ENCODE measurements at places on chromosomes 7 and 10.

GRCh38 chr7:91414734-91415133 is 150.5 kb downstream of the FZD1 start:
- no peak for DNase-seq

DNA sequence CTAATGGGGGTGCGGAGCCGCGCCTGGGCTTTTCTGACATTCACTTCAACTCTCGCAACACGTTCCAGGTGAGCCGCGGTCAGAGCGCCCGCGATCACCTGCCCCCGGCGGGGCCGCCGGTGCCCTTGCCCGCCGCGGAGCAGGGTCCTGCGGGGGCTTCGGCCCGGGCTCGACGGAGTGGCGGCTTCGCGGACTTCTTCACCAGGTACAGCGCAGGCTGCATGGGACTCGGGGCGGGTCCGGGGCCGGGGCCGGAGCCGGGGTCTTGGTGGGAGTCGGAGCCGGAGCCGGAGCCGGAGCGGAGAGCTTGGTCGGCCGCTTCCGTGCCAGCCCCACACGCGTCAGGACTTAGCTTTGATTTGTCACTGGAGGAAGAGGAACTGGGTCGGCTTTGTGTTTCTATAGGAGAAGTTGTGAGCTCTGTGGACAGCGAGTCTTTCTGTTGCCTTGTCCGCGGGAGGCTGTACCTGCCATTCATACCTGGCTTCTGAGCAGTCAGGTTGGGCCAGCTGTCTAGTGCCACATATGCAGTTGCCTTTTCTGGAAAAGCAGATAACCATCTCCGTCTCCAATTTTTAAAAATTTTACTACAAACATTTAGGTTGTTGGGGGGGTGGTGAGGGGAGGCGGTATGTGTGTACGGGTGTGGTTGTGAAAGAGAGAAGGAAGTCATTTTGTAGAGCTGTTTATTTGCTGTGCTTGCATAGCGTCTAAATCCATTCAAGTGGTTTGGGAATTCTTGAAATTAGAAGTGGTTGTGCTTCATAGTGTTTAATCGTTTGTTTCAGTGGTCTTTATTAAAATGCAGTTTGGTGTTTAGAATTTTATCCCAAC is 1.3 kb downstream of the TBC1D12 start:
- peak; percentile 4 for DNase-seq

DNA sequence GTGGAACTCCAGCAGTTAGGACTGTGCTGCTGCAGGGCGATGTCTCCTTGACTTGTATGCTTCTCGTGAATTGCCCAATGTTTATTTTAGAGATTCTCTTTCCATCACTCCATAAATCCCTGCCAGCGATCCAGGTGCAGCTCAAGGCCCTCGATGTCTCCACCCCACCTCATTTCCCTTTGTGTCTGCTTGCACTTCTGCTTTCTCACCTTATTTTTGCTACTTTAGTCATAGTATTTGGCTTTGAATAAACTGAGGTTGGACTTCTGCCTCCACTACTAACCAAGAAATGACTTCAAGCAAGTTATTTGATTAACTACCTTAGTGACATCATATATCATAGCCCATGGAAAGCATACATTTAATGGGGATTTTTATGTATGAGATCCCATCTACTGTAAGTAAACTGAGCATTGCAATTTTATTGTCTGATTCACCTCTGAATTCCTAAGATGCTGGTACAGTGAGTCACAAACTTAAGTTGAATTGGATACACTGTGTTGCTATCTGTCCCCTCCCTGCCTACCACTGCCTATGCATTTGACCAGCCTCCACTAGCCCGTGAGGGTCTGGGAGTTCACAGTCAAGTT is 255.8 kb downstream of the ABCA13 start:
- no peak for DNase-seq

DNA sequence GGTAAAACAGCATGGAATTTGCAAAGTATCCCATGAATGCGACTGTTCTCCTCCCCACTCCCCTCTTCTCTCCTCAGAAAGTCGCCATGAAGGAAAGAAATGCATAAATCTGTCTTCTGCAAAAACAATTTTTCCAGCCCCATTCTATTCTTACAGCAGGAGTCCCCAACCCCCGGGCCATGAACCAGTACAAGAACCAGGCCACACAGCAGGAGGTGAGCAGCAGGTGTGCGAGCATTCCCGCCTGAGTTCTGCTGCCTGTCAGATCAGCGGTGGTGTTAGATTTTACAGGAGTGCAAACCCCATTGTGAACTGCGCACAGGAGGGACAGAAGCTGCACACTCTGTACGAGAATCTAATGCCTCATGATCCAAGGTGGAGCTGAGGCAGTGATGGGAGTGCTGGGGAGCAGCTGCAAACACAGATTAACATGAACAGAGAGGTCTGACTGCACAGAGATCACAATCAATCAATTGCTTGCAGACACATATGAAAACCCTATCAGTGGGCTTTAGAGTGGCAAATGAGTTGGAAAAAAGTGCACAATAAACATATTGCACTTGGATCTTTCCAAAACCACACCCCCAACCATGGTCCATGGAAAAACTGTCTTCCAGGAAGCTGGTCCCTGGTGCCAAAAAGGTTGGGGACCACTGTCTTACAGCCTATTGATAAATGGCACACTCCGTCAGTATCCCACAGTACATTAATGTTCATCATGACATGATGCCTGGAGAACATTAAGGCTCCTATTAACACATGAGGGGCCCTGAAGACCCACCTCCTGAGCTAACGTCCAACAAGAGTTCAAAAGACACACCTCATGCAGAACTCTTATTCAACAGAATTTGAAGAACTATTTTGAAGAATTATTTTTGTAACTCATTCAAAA is 205.0 kb downstream of the PTPRN2 start:
- DNase-seq: no peak

DNA sequence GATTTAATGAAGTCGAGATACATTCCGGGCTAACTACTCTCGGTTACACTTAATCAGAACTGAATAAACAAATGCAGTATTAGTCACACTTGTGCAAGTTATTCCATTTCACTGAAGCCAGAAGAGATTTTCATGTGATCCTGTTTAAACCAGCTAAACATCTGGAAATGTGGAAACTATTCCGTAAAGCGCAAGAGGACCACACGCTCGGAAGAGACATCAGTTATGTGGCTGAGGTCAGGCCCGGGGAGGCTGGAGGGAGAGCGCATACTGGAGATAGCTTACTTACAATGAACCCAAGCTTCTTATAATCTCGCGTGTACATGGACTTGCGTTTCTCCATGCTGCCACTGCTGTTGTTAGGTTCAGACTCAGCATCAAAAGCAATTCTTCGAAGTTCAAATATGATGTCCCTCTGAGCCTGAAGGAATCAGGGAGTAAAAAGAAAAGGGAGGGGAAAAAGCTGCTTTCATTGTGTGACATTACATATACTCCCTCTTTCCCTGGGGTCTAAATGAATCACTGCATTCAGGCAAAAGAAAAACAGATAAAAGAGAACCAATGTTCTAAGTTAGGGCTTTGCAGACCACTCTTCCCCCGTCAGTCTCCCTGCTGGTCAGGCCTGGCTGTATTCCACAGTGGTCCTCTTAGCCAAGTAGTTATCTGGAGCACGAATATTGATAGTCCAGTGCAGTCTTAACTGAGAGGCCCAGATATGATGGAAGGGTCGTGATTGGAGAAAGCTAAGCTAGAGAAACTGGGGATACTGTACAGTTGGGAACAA is 237.4 kb downstream of the ELMO1 start:
- DNase-seq: no peak

DNA sequence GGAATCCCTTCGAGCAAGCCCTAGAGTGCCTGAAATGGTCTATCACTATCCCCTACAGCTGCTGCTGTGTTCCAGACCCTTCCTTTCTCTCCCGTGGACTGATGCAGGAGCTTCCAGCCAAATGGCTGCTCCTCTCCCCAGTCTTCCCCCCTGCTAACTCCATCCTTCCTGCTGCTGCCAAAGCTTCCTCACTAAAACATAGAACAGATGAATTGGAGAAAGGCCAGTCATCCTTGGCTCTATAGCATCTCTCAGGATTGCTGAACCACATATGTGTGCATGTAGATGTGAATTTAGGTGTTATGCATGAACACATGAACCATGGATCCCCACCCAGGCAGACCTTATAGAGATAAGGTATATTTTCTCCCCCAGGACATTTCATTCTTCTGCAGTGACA is 60.7 kb downstream of the GPR26 start:
- no peak for DNase-seq

Data from NCI-H1417 treated with DMSO at 0.1 percent for 48 hours (cell line).